ENCODE measurements at places on chromosomes 1 and 21.

GRCh38 chr1:220701974-220702373, 11.8 kb downstream of the C1orf115 start:
- DNase-seq = no peak

- DNase-seq = no peak
These were observed 52.5 kb downstream of the ANGPTL1 start for GRCh38 chr1:178818416-178818815.

DNA sequence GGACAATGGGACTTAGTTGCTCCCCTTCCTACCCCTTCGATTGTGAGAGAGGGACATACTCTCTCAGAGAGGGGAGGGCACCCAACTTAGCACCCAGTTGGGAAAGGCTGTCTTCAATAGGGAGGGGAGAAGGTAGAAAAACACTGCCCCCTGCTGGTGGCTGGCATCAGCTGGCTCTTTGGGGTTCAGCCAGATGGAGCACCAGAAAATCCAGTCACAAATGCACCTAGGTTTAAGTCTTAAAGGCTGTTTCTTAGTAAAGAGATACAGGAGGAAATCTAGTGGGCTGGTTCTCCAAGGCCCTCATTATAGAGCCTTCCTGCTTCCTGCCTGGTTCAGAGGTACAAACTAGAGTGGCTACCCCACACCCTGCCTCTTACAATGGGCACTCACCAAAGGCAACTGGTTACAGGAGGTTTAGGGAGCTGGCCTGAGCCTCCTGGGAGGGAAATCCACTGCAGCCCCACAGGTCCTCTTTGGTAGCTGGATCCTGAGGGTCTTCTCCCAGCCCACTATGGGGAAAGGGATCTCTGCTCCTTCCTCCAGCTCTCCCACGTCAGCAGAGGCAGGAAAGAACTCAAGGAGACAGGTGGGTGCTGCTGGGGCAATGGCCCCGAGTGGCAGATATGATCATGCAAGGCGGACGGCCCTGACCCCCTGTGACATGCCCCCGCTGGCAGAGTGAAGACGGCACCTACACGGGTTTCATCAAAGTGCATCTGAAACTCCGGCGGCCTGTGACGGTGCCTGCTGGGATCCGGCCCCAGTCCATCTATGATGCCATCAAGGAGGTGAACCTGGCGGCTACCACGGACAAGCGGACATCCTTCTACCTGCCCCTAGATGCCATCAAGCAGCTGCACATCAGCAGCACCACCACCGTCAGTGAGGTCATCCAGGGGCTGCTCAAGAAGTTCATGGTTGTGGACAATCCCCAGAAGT, 28.3 kb downstream of the EIF2D start:
- peak; percentile 76 for DNase-seq

DNA sequence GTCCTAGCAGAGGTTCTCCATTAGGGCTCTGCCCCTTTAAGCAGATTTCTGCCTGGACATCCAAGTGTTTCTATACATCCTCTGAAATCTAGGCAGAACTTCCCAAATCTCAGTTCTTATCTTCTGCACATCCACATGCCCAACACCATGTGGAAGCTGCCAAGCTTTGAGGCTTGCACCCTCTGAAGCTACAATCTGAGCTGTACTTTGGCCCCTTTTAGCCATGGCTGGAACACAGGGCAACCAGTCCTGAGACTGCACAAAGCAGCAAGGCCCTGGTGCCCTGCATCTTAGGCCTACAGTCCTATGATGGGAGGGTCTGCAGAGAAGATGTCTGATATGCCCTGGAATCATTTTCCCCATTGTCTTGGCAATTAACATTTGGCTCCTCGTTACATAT, 8.0 kb downstream of the HAO2 start:
- no peak for DNase-seq

DNA sequence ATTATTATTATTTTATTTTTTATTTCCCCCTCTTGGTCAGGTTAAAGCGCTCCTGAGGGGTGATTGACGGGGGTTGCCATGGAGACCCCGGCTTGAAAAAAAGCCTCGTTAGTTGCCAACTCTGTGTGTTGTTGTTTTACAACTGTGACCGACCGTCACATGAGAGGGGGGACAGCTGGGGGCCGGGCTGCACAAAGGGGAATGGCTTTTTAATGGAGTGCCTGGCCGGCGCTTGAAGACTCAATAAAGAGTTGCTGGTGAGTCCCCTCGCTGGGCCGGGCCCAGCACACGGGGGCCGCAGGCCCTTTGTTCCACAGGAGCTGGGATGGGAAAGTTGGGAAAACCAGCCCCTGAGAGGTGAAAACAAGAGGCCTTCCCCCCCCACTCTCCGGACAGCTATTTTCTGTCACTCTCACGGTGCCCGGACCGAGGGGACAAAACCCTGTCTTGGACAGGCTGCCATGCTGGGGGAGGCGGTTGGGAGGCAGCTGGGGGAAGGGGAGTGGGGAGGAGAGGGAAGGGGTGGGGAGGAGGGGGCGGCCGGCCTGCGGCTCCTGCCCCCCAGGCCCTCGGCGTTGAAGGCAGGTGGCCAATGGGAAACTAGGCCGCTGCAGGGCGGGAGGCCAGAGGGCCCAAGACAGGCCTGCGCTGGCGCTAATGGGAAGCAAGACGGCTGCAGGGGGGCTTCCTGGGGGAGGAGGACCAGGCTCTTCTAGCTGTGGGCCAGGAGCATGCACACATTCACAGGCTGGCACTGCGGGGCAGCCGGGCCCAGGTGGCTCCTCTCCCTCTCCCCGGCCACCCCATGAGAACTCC, 67.6 kb downstream of the CASZ1 start:
- no peak for DNase-seq

DNA sequence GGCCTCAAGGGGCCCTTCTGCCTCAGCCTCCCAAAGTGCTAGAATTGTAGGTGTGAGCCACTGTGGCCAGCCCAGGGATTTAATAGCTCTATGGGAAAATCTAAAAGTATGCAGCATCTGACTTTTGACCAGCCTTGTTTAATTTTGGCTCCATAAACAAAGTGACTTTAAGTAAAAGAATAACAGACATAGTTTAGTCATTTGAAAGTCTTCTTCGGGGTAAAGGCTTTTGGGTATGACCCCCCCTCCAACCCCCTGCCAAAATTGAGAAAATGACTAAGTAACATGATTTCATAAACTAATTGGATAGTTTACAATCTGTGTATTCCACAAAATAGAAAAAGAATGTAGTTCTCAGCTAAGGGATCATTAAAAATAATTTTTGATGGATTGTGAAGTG, 17.0 kb downstream of the GPBP1L1 start:
- DNase-seq = no peak

- DNase-seq = no peak
These were observed 21.4 kb downstream of the KIRREL1 start for GRCh38 chr1:158014731-158015320.

GRCh38 chr1:156816561-156817328, at the start of gene SH2D2A:
TSS of gene SH2D2A (minus strand) at chr1:156816848. CDS start at chr1:156816708, 140 bp downstream.
- DNase-seq = peak; percentile 89

- DNase-seq = no peak
These were observed 169.0 kb downstream of the DENND1B start for GRCh38 chr1:197606168-197606845.

GRCh38 chr1:245698116-245698515, 543.3 kb downstream of the KIF26B start:
- DNase-seq = no peak

GRCh38 chr1:114685851-114686250, 9.5 kb downstream of the AMPD1 start:
- DNase-seq = no peak

GRCh38 chr1:204454476-204454875, 40.1 kb downstream of the PIK3C2B start:
- DNase-seq = no peak

DNA sequence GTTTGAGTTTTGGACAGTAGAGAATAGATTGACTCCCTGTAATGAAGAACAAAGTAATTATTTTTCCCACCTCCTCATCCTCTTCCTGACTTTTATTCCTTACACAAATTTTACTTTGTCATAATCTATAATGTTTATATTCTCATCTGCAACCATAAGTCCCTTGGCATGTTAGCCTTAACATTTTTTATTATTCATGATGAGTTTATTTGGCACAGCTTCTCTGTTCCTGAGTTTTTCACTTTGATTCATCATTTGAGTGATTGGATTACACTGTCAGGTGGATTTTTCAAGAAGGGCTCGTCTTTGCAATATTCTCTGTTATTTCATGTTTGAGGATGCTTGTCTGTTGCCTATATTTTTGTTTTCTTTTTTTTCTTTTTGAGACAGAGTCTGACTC, 35.7 kb downstream of the TNFRSF8 start:
- no peak for DNase-seq

DNA sequence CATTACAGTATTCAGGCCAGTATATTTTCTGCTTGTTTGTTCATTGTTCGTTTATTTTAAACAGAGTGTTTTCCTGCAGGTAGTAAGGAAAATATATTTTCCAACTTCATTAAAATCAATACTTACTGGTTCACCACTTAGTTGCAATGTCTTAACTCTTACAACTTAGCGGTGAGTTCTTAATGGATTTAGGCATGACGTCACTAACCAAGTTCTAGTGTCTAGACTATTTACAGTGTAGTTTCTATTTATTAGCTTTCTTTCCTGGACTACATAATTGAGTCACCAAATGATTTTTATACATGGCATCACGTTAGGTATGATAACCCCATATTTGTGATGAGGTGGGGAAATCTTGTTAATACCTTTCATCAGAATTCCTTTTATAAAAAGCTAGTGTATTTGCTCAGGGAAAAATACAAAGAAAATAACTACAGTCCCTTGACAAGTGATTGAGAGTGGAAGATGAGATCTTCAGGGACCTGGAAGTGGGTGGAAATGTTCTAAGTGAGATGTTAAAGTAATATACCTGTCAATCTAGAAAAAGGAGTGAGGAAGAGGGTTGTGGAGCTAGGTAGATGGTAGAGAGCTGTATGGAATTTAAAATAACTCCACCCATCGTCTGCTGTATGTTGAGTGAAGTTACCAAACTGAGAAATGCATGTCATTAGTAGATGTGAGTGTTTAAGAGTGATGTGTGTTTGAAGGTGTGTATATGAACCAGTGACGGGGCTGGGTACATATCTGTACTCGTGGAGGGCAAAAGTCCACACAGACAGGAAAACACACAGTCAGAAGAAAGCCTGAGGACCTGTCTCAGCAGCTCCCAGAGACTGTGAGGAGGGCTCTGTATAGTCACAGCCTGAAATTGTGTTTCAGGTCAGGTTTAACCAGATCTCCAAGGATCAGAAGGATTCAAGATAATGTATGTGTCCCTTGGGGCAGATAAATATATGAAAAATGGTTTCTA, 197.6 kb upstream of the ADAMTS5 start:
- DNase-seq = no peak

- peak; percentile 17 for DNase-seq
These were observed 30.4 kb downstream of the VAV3 start for GRCh38 chr1:107934578-107934977.

DNA sequence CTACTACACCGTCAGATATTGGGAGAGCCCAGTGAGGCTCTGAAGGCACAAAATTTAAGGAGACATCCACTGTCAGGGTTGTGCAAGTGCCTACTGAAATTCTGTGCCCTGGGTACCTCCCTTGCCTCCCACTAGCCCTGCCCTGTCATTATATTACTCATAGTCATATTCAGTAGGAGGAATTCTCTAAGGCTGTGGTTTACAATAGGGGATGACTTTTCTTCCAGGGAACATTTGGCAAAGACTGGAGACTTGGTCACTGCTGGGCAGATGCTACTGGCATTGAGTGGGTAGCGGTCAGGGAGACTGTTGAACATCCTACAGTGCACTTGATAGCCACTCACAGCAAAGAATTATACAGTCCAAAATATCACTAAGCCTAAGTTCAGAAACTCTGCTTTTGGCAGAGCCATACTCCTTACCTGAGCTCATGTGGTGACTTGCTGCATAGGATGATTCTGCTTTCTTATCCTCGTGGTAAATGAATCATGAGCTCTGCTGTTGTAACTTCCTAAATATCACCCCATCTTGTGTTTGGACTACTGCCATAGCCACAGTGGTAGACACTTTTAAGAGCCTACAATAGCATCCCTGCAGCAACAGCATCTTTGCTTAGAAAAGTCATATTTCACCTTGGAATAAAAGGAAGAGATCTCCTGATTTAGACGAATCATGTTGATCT, 563.4 kb upstream of the PLXNA2 start:
- no peak for DNase-seq

DNA sequence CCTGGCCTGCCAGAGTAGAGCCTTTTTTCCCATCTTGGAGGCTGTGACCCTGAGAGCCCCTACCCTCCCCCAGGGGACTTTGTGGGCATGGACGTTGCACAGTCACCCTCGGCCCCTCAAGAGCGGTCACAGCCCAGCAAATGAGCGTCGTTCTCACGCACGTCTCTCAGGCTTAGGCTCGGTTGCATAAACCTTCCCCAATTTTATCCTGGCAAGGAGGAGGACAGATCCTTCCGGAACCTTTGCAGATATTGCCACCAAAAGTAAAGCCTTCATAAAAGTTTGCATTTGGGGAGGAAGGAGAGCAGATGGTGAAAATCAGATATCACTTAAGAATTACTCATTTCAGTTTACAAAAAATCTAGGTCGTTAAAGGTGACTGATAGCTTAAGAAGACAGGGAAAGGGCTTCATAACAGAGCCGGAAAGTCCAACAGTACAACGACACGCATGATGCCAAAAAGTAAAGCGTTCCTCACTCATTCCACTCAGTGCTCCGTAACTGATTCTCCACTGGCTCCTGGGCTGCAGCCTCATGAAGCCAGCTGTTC, 29.3 kb downstream of the PDE9A start:
- DNase-seq = no peak

- no peak for DNase-seq
These were observed 57.0 kb upstream of the IGSF5 start for GRCh38 chr21:39688010-39688409.

- peak; percentile 10 for DNase-seq
These were observed 19.9 kb upstream of the SERPINC1 start for GRCh38 chr1:173937062-173937461.

DNA sequence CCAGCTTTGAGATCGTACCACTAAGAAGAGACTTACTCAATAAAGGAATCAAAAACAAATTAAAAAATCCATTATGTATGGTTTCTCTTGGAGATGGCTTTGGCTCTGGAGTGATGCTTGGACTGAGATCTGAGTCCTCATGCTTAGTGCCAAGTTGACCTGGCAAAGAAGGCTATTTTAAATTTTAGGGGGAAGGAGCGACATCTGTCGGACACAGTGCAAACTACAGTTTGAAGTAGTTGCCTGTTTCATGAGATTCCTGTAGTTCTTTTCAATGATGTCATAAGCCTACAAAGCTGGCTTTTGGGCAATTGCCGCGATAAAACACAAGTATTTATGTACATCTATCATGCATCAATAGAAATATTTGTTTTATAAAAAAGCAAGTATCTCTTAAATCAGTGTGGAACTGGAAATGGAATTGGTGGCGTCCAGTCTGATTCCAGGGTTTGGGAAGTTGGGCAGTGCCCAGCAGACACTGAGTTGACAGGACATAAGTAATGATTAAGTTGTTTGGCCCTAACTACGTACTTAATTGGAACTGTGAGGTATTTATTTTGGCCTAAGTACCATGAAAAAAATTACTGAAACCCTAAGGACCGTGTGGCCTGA, 50.0 kb downstream of the TBCE start:
- DNase-seq = peak; percentile 76

GRCh38 chr1:118982821-118983557, 5.2 kb downstream of the TBX15 start:
- peak; percentile 11 for DNase-seq

- no peak for DNase-seq
These were observed 881.5 kb downstream of the LTN1 start for GRCh38 chr21:28111151-28111619.
